Hematopoietic multipotent progenitor cell treated with erythropoietin and hydrocortisone succinate and interleukin-3 and kit ligand, for 8 days (in vitro differentiated cells): ENCODE measurements at places on chromosomes 5 and 9.

DNA sequence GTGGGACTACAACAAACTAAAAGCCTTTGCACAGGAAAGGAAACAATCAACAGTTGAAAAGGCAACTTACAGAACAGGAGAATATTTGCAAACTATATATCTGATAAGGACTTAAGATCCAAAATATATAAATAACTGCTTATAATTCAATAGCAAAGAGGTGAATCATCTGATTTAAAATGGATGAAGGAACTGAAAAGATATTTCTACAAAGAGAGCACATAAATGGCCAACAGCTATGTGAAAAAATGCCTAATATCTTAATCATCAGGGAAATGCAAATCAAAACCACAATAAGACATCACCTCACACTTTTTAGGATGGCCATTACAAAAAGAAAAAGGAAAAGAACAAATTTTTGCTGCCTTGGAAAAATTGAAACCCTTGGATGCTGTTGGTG, 100.4 kb downstream of the LURAP1L start:
- DNase-seq = no peak

GRCh38 chr5:17089690-17090089, 127.7 kb upstream of the BASP1 start:
- DNase-seq = no peak

GRCh38 chr5:125202871-125203438, 456.5 kb upstream of the ZNF608 start:
- DNase-seq = no peak

GRCh38 chr9:106146066-106146840, 451.9 kb downstream of the TMEM38B start:
- no peak for DNase-seq

- no peak for DNase-seq
Observed at GRCh38 chr5:66669086-66669861, 73.1 kb downstream of the MAST4 start.

DNA sequence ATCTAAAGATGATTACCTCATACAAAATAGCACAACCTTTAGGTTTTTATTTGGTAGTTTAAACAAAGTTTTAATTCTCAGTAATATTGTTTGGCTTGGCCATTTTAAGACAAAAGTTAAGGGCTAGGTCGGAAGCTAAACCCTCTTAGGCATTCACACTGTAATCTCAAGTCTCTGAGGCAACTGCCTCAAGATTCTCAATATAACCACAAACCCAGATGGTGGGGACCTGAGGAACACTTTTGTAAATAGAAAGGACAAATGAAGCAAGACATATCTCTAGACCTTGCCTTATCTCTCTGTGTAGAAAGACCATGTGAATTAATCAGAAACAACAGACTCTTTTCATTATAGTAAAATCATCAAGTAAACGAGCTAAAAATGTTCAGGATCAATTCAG, 500.2 kb upstream of the CDH6 start:
- DNase-seq = no peak

DNA sequence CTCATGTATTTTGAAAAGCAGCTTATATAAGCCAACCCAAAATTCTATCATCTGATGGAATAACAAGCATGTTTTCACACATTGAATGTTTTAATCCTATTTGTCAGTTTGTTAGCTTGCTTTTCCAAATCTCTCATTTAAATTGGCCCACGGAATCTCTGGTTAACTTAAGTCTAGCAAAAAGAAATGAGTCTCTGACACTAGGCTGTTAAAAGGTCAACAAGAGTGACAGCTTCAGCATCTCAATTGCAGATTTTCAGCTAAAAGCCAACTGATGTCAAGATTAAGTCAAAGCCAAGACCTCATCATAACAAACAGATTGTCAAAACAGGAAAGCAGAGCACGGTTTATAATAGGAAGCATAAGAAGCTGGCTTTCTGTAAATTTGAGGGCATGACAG, 49.4 kb upstream of the CDH9 start:
- no peak for DNase-seq

DNA sequence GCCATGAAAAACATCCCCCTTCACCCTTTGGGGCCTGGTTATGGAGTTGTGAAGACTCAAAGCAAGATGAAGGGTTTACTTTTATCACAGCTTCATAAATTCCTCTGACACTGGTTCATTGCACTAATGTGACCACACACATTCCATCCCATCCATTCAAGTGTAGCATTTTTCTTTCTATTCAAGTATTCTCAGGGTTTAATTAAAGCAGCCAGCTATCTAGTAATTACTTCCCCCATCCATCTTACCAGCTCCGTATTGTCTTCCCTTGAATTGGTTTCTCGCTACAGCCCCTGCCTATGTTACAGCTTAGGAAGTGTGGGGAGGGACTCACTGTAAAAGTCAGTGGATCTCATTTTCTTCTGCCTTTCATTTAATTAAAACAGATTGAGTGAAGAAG, 387.0 kb upstream of the RFX3 start:
- no peak for DNase-seq
